ENCODE measurements at places on chromosomes 2 and 18.

DNA sequence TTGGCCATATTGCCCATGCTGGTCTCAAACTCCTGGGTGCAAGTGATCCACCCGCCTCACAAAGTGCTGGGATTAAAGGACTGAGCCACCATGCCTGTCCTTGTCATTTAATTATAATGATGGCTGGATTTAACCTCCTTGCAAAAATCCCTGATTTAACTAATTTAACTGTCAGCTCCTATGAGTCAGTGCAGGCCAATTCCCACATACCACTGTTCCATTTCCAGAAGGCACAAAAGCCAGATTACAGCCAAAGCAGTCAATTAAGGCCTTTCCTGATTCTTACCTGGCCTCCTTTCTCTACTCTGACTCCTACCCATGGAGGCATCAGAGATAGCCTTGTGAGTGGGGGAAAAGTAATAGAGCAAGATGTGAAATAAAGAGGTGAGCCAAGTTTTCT lies 12.3 kb upstream of the SLC35F5 start:
- DNase-seq: no peak

GRCh38 chr2:21195326-21195725 lies 71.6 kb downstream of the TDRD15 start:
- no peak for DNase-seq

- DNase-seq: no peak
These were observed 41.6 kb downstream of the TMEM17 start for GRCh38 chr2:62464221-62465007.

DNA sequence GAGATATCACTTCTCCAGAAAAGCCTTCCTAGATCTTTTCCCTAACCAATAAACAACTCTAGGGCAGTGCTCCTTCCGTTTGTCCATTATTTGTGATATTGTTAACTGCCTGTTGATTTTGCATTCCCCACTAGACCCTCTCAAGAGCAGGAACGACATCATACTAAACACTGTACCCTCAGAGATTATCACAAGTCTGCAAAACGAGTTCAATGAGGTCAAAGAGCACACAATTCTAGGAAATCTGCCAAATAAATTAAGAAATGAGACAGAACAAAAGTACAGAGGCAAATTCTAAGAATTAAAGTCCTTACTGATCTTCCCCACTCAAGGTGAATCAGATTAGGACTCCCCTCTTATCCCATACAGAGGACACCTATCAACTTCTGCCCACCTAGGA lies 7.6 kb downstream of the RTTN start:
- DNase-seq: no peak

- DNase-seq: no peak
These were observed 3.8 kb downstream of the ITGB1BP1 start for GRCh38 chr2:9419541-9419940.

GRCh38 chr18:13496691-13497281 lies 229.6 kb downstream of the FAM210A start:
- no peak for DNase-seq

DNA sequence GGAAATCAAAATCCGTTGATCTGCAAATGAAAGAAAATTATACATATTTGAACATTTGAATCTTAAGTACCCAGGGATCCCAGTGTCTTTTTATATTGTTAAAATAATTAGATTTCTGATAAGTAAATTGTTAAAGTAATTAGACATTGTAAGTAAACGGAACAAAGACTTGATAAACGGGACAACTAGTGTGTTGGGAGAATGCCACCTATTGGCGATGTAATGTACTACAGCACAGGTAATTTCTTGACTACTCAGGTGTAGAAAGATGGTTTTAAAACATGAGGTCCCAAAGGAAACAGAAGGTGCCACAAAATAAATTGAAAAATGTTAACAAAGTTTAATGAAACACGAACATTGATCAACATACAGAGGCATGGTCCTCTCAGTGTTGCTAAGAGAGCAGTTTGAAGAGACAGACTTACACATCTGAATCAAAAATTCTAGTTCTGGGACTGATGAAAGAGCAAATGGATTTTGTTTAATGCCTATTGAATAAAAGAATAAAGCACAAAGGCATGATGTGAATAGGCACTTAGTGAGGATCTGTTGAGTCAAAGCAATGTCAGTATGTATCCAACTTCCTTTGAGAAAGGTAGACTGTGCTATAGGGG lies 103.4 kb upstream of the RASGRP3 start:
- no peak for DNase-seq

DNA sequence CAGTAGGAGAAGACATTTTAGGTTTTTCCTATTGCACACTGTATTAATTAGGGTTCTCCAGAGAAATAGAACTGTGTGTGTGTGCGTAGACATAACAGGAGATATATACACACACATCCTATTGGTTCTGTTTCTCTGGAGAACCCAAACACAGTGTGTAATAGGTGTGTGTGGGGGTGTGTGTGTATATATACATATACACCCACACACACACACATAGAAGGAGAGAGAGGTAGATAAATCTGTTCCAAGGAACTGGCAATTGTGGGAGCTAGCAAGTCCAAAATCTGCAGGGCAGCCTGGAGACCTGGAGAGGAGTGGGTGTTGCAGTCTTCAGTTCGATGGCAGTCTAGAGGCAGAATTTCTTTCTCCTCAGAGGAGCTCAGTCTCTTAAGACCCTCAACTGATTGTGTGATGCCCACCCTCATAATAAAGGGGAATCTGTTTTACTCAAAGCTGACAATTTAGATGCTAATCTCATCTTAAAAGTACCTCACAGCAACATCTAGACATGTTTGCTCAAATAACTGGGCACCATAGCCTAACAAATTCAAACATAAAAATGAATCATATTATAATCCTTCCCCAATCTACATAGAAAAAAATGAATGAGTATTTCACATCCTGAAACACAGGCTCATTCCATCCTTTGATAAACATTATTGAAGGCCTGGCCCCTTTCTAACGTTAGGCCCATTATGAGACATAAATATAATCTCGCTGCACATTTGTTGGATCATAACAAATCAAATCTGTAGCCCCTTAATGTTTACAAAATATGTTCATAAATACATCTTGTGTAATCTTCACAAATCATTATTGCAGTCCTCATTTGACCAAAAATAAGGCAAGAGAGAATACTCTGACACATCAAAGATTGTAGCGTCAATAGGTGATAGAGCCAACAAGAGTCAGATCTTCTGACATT lies 35.1 kb upstream of the RTN4 start:
- DNase-seq: no peak

DNA sequence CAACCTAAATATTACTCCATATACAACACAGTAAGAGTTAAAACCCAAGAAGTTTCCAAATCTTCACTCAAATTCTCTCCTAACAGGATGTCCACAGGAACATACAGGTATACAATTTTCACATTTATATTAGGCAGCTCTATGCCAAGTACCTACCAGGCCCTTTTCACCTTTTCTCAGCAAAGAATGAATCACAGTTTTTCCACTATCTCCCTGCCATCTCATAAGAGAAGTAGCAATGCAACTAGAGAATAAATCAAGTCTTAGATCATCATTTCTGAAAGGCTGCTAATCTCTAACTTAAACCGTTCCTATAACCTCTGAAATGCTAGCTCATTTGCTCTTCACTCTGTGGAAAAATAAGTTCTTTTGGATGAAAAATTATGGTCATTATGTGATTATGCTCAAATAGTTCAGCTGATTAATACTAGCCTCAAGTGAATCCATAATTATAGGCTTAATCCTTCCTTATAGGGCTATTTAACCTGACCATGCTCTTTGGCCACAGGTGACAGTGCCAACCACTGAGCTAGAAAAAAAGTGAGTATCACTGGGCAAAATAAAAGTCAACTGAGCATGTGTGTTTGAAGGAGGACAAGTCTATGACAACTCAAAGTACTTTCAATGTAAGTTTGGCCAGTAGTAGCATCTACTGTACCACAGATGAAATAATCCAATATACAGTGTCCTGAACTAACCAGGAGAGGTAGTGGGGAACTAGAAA lies 79.7 kb downstream of the COBLL1 start:
- no peak for DNase-seq

DNA sequence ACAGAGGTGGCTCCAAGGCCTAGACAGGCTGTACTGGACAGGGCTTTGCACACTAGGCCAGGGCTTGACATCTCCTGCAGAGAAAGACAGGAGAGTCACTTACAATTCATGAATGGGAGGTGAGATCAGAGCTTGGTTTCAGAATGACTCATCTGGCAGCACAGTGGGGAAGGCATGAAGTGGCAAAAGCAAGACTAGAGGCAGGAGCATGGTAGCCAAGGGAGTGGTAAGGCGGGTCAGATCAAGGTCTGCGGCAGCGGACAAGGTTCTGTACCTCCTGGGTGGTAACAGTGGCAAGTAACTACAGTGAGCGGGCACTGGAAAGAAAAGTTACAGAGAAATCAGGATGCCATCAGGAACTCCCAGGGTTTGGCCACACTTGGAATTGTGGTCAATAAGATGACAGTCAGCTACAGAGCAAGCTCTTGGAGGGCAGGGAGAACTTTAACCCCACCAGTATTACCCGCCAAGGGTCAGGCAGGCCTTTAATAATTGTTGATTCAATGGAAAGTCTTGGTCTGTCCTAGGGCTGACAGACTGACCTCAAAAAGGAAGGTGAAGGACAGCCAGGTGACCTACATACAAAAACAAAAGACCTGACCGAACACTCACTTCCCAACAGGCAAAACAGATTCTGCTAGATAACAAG lies 5.7 kb downstream of the MCFD2 start:
- DNase-seq: no peak

GRCh38 chr2:25460261-25460905 lies 118.7 kb upstream of the DNMT3A start:
- DNase-seq: no peak

- no peak for DNase-seq
These were observed 95.1 kb downstream of the SMAD7 start for GRCh38 chr18:48855422-48856377.

DNA sequence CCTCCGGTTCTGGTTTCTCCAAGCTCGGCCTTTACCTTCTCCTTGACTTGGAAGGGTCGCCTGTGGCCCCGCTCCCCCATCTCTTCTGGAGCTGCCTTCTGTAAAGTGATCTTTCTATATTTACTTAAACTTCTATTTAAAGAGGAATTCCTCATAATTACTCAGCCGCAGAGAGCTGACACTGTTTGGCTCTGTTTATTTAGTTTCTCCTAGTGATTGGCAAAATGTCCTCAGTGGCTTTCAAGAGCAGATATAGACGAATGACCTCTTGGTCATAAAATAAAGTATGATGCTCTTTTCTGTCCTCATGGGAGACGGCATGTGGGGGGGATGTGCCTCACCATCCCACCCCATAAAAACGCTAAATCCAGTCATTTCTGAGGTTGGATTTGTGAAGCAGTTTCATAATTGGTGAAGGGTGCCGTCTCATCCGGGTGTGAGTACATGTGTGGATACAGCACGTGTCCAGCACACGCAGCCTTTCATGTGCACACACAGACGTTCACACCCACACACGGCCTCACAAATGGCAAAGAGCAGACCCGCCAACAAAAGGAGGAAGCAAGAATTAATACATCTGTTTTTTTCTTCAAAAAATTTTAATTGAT lies 43.4 kb upstream of the SMAD7 start:
- DNase-seq: no peak
